Activated T-helper 1 cell treated with anti-CD3 and anti-CD28 coated beads, Interleukin-2, amount 50 U/mL, for 16 hours (primary cell): ENCODE measurements at places on chromosomes 2 and 18.

GRCh38 chr2:60095202-60095815 is 458.1 kb downstream of the BCL11A start:
- DNase-seq = no peak

- DNase-seq = no peak
These were observed 27.5 kb downstream of the COPS8 start for GRCh38 chr2:237113026-237113795.

DNA sequence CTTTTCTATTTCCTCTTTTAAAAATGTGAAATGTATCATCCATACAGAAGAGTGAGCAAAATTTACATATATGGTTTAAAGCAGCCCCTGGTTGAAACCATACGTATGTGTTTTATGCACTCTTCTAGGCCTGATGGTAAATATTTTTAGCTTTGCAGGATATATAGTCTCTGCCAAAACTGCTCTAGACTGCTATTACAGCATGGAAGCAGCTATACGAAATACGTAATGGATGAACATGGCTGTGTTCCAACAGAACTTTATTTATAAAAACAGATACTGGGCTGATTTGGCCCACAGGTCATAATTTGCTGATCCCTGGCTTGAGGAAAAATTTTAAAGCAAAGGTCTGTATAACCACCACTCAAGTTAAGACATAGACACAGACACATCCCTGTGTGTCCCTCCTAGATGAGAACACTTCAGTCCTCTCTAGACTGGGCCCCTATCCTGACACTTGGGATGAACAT is 42.5 kb upstream of the ATP8B1 start:
- no peak for DNase-seq

DNA sequence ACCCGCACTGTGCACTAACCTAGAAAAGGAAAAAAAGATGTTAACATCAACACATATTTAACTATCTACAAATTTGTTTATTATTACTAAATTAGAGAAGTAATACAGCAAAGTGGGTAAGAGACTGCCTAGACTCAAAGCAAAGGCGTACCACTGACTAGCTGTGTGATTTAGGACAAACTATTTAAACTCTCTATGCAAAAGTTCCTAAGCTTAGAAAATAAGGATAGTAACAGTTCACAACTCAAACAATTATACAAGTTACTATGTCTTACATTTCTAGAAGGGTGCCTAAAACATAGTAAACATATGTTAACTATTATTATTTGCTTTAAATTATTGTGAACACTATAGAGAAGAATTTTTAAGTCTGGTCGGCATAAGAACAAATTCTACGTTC is 119.4 kb downstream of the RTTN start:
- no peak for DNase-seq

- no peak for DNase-seq
These were observed 9.8 kb downstream of the AGXT start for GRCh38 chr2:240878341-240878936.

DNA sequence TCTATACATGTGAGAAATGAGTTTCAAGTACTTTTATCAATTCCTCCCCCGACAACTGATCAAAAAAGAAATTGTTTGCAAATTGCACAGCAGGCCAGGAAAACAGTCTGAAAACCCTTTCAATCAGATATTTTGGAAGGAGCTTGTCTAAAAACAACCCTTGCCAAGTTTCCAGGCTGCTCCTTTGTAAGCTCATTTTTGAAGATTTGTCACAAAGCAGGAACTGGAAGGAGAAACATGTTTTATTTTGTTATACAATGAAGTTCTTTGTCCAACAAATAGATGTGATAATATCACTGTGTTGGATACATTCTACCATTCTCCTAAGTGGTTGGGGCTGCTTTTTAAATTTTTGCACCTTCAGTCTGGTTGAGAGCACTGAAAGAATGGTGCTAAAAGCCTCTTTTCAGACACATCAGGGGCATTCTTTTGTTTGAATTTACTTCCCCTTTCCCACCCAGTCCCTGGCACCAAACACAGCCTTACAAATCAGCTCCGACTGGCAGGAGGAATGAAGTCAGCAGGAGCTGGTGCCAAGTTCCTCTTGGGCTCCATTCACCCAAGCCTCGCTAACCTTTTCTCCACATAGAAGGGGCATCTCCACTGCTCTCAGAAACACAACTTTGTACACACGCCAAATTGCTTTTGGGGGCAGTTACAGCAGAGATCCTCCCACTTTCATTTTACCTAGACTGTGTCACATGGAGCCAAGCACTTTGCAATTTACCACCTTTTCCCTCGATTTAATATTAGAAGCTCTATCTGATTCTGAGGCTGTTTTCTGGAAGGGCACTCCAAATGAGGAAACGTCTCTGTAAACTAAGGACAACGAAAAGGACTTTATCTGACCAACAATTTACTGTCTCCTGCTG is 88.0 kb downstream of the C1D start:
- no peak for DNase-seq

DNA sequence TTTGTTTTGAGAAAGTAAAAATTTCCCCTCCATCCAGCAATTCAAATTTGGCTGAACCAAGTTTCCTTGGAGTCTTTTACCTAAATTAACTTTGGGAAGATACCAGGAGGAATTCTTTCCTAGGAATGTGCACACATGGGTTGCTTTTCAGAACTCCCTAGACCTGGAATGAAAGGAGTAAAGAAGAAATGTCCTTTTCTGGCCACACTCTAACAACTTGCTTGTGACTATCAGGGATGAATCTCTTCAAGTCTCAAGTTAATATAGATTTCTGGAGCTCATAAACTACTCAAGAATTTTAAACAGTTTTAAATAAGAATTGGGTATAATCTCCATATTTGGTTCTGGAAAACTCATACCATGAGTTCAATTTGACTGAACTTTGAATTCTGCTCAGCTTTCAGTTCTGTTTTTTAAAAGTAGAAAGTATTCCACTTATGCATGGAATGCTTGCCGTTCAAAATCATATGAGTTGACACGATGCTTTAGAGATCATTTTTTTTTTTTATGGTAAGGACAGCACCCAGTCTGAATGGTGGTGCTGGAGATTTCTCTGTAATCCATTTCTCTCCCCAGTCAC is 7.7 kb downstream of the RASGRP3 start:
- no peak for DNase-seq

DNA sequence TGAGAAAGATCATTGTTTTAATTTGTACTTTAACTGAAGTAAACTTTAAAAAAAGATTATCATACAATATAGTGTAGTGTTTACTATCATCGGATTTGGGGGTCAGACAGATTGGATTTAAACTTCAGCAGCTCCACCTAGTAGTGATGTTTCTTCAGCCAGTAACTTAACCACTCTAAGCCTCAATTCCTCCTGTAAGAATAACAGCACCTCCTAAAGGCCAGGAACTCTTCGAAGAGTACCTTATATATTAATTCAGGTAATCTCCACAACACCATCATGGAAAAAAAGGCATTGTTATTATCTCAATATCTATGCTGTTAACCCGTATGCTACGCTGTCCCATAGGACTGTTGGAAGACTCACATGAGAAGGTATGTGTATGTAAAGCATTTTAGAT is 69.0 kb upstream of the DLGAP1 start:
- no peak for DNase-seq

- DNase-seq = no peak
These were observed 57.6 kb downstream of the TTC21B start for GRCh38 chr2:165895974-165896373.

- DNase-seq = no peak
These were observed 40.9 kb downstream of the CLASP1 start for GRCh38 chr2:121608367-121608766.

DNA sequence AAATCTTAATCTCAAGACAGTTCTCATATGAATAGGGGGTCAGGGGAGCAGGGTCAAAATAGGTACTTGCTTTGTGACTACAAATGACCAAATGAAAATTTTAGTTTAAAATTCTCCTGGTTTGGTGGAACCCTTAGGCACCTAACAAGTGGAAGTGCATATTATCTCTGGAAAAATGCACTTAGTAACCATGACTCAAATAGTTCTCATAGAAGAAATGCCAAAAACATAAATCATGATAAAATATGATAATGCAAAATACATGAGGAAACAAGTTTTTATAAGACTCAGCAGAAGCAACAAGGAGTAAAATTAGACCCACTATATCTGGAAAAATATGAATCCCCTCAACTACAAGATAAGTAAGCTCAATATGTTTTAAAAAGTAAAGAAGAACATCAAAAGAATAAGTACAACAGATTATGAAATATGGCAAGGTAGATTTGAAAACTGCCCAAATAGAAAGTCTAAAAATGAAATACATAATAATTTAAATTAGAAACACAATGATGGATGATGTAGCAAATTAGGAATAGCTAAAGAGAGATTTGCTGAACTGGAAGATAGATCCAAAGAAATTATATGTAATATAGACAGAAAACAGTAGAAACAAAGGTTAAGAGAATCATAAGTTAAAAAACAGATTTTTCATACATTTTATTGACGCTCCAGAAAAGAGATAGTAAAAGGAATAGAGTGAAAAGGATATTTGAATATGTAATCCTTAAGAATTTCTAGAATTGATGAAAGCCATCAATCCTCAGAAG is 308.3 kb downstream of the SETBP1 start:
- no peak for DNase-seq

DNA sequence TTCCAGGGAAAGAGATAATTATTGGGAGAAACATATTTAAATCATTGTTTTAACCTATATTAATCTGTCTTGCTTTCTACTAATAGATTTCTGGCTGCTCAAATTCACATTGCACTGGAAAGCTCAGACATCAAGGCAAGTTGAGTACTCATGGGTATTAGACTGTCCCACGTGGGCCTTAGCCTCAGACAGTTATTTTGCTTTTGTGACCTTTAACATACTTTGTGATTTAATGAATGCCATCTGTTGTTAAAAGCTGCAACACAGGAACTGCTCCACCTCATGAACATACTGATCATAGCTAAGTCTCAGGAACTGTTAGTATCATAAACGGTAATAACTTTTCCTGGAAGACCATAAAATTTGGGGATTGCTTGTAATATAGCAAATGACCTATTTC is 2.7 kb upstream of the LCT start:
- DNase-seq = no peak

DNA sequence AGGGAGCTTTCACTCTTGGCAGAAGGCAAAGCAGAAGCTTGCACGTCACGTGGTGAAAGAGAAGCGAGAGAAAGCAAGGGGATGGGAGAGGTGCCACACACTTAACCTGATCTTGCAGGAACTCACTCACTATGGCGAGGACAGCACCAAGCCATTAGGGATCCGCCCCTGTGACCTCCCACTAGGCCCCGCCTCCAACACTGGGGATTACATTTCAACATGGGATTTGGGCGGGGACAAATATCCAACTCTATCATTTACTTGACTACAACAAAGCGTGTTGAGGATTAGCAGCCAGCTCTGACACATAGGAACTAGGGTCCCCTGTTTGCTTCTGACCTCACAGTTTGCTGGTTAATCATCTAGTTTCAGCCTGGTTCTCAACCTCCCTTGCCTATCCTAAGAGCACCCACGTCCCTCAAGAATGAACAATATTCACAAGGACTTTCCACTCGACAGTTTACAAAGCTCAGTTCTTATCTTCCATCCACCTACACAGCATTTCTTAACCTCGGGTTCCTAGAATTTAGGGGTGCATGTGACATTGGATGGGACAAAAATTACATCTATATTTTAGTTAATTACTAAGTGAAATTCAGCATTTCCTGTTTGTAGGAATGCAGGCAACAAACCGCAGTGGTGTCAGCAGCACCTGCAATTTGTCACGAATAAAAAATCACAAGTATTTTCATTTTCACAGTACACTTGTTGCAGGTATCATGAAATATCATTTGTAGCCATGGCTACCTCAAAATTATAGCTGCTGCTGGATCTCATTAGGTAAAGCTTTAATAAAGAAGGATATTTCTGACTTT is 36.0 kb downstream of the LBH start:
- DNase-seq = no peak

DNA sequence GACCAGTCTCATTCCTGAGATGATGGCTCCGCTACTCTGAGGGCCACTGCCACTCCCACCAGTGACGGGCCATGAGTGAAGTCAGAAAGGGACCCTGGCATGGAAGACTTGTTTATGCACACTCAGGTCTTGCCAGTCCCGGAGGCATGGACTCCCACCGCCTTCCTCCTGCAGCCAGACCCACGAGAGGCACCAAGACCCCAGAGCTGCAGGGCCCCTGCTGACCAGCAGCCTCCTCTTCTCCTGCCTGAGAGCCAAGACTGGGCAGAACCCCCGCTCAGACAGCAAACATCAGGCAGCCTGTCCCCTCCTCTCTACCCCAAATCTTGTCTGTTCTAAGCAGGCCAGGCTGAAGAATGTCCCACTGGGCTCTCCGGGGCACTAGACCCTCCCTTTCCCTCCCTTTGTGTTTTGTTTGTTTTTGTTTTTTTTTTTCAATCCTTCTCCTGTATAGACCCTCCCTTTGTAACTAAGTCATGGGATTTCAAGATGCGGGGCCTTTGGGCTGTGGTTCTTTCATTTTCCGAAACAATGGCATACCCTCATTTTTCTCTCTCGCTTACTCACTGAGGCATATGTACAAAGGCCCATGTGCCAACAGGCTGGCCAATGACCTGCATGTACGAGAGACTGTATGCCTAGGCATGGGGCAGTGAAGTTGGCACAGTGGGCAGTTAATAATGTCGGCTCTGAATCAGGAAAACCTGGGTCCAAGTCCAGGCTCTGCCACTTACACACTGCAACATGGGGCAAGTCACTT is 24.3 kb upstream of the MAPRE3 start:
- DNase-seq = no peak

DNA sequence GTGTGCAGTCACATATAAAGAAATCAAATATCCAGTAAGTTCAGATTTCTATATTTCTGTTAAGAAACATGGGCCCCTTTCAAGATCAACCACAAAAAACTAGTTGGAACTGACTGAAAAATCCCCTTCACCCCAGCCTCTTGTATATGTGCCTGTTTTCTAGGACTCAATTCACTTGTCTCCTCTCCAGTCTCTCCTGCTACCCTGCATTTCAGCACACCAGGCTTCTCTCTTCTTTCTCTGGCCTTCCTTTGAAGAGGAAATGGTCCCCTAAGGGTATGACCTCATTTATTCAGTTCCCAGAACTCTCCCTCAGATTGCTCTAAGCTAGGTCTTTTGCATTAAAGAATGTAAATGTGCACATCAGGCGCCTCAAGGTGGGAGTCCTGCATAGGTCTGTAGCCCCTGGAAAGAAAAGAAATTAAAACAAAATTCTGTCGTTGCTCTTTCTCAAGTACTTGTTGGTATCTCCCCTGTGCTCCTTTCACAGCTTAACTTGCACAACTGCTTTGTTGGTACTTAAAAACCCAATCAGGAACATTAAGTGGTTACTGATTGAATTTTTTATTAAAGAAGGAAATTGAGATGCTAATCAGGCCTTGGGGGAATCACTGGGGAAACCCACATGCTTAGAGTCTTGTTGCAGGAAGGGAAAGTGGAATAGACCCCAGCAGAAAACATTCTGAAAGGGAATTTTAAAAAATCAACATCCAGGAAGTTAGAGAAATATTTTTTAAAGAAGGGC is 278.4 kb downstream of the AGPS start:
- no peak for DNase-seq

DNA sequence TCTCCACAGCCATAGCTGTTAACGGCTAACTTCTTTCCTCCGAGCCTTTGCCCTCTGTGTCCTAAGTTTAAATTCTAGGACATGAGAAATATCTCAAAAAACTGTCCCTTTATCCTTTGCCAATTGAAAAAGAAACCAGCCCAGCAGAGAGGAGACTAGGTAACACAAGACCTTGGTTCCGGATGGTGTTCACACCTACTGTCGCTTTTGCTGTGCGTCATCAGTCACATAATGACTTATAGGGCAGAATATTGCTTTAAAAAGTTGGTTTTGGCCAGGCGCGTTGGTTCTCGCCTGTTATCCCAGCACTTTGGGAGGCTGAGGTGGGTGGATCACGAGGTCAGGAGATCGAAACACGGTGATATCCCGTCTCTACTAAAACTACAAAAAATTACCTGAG is 66.2 kb downstream of the SP3 start:
- no peak for DNase-seq
